ENCODE measurements at places on chromosomes 3 and 15. TPM values are rescaled to one million over a fixed set of nuclear protein-coding genes. Genes with fewer than 3 reads are reported as not detected.

CHRNA7 gene
- total RNA-seq: 0.60 TPM

ACTRT3 gene
- 0.55 TPM for total RNA-seq

SCAANT1 gene
- not detected for total RNA-seq

PCLAF gene
- total RNA-seq: 0.58 TPM

DNASE1L3 gene
- total RNA-seq: 4.5 TPM

DNA sequence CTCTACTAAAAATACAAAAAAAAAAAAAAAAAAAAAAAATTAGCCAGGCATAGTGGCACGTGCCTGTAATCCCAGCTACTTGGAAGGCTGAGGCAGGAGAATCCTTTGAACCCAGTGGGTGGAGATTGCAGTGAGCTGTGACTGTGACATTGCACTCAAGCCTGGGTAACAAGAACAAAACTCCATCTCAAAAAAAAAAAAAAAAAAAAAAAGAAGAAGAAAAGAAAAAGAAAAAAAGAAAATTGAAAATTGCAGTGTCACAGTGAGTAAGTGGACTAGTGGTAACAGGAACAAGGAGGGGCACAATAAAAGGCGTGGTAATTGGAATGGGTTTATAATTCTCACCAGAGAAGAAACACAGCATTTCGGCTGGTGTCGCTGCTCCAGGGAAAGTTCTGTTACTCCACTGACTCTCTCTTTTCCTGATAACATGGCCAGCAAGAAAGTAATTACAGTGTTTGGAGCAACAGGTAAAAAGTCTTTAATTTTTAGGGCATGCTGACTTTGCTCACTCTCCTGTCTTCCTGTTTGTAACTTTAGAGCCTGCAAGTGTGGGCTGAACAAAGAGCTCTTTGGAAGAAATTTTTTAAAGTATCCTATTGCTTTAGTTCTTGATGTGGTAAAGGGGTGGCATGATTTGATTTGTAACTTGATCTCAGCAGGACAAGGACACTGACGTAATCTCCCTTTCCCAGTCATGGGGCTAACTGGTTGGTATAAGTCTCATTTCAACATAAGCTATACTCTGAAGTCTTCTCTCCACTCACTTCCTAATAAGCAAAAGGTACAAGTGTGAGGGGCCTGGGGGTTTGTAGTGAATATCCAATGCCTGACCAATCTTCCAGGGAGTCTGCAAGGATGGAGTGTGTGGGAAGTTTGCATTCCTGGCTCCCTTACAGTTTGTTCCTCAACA lies 22.1 kb upstream of the TRA2B start:
- DNase-seq: no peak

GRCh38 chr3:160163229-160163878 lies 61.9 kb upstream of the C3orf80 start:
- DNase-seq: no peak

DNA sequence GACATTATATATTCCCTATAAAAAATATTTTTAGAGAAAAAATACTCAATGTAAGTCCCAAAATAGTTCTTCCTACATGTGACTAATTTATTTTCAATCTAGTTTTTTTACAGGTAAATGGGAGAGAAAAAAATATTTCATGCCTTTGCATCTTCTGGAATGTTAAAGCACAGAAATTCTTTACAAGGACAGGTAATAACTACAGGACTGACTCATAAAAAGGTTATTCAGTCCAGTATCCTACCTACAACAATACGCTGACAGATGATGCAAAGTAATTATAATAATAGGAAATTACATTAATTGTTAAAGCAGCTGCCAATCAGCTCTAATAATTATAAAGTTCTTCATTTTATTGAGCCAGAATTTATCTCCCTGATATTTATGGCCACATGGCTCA lies 147.5 kb downstream of the MYO9A start:
- DNase-seq: no peak

- DNase-seq: no peak
Observed at GRCh38 chr3:187921391-187922074, 176.3 kb upstream of the BCL6 start.

DNA sequence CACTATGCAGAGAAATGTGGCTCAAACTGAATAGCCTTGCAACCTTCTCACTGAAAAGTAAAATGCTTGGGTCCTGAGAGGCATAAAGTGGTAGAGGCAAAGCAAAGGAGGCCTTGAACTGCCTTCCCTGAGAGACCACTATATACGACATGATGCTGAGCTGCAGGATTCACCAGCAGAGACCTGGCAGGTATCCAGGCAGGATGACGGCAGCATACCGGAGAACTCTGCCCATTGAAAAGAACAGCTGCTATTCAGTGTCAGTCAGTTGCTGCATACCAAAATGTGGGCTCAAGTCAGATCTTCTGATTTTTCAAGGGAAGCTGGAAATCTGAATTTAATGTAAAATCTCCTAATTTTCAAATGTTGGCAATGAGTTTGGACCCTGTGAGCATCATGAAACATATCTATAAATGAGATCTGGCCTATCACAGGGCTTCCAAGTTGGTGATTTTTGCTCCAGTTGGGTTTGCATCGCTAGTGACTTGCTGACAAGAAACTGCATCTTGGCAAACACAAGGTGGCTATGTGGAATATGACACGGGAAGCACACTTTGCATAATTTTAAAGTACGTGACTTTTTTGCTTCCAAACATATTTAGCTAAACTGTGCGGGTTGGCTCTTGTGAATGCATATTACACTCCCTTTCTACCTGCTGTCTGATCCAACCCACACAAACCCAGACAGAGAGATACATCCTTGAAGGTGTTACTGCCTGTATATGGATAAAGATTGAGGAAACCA lies 529.0 kb downstream of the AGBL1 start:
- DNase-seq: peak; percentile 16

- DNase-seq: no peak
Observed at GRCh38 chr3:186070996-186071395, 37.9 kb downstream of the ETV5 start.

DNA sequence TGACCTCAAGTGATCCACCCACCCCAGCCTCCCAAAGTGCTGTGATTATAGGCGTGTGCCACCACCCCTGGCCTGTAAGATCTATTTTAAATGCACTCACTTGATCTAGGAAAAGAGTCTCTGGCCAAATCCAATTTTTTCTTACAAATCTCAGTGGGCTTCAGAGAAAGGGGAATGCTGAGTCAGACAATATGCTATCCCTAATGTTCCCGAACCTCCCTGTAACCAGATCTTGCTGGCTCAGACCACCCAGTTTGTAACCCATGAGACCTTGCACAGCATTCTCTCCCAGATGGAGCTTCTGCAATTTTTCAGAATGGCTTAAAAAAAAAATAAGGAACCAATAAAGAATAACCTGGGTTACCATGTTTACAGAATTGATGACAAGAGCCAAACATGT lies 205.8 kb downstream of the RYR3 start:
- DNase-seq: no peak

All from left ventricle myocardium inferior (tissue), 1 donor.